T1000 (cell line): ENCODE measurements at places on chromosomes 3 and 15.

- DNase-seq: no peak
These were observed 478 bp downstream of the BNC1 start for GRCh38 chr15:83283813-83284558.

- no peak for DNase-seq
These were observed 230.8 kb downstream of the CGGBP1 start for GRCh38 chr3:87828046-87828445.

DNA sequence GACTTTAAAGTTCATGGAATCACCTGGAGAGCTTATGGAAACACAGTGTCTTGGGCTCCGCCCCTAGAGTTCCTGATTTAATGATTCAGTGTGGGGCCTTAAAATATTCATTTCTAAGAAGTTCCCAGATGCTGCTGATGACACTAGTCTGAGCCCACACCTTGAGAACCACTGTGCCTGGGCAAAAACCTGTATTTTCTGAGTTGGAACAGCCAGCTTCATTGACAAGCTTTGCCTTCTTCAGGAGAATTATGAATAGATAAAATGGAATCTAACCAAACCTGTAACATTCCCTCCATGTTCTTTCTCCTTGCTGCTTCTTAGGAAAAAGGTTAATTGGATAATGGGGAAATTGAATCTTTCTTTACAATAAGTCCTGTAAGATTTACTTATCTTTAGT lies 490.7 kb downstream of the DIPK2A start:
- no peak for DNase-seq

DNA sequence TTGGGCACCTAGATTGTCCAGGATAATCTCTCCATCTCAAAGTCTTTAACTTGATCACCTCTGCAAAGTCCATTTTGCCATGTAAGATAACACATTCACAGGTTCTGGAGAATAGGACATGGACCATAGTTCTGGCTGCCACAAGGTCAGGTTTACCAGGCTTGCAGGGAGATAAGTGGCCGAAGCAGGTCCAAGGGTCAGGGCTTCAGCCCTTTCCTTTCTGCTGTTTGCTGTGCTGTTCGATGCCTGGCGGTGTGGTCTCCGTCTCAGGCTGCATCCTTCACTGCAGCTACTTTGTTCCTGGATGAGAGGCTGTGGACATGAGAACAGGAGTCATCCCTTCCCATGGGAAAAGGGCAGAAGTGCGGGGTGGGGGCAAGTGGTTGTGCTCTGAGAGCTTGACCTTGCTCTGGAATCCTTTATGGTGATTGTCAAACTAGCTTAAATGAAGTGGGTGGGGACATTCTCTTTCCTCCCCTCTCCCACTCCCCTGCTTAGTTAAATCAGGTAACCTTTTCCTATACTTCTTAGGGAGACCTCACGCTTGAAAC lies 320.2 kb upstream of the C2CD4B start:
- no peak for DNase-seq

GRCh38 chr15:35067496-35068347 lies 17.4 kb downstream of the NANOGP8 start:
- DNase-seq: no peak

- DNase-seq: no peak
These were observed 167.6 kb downstream of the PLCL2 start for GRCh38 chr3:17052363-17052762.

- no peak for DNase-seq
These were observed 25.4 kb upstream of the SLC25A26 start for GRCh38 chr3:66195347-66195783.

DNA sequence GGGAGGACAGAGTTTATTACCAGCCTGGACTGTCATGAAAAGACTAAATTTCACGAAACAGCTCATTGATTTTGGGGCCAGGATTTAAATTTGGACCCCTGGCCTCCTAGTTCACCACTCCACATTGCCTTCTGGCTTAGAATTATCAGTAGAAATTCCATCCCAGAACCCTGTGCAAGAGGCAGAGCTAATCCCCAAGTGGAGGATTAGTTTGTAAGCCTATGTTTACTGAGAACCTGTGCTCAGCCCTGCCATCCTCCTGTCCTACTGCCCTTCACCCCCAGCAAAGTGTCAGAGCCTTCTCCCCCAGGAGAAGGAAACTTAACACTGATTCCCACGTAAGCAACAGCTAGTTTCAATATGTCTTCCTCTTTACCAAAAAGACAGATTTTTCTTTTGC lies 99.4 kb downstream of the SST start:
- DNase-seq: no peak

GRCh38 chr3:112460519-112461195 lies 38.6 kb downstream of the BTLA start:
- DNase-seq: no peak

DNA sequence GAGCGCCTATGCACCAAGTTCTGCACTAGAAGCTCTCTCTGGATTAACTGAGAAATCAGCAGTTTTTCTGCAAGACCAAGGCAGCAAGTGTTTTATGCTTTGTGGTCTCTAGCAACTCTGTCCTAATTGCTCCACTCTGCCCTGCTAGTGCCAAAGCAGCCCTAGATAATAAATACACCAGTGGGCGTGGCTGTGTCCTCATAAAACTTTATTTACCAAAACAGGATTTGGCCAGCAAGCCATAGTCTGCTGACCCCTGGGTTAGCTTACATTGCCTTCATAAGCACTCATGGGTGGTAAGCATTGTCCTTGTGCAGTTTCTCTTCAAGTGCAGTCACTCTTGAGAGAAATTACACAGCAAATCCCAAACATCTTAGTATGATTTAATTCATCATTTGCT lies 30.7 kb upstream of the SLC24A5 start:
- DNase-seq: no peak

DNA sequence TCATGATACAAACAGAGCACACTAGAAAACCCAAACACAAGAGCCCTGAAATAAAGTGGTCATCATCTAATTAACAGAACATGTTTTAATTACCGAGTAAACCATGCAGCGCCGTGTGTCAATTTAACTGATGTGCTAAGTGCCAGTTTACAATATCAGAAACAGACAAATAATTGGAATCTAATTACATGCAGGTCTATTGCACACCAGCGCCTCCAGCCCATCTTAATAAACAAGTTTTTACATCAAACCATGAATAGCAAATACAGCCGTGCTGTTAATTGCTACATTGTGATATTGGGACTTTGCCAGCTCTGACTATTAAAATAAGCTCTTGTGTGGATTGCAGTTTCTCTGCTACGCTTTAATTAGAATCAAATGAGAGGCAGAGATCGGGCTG lies 510.2 kb upstream of the MDFIC2 start:
- DNase-seq: no peak

- no peak for DNase-seq
These were observed 315.2 kb upstream of the PDZRN3 start for GRCh38 chr3:73939985-73940384.
